NCI-H1105 treated with DMSO at 0.1 percent for 48 hours (cell line): ENCODE measurements at places on chromosomes 6 and 20.
A peak's percentile ranks its signal among the peaks of the same experiment; 100 is the strongest.

GRCh38 chr6:22334778-22335177 lies 37.9 kb upstream of the PRL start:
- no peak for DNase-seq

DNA sequence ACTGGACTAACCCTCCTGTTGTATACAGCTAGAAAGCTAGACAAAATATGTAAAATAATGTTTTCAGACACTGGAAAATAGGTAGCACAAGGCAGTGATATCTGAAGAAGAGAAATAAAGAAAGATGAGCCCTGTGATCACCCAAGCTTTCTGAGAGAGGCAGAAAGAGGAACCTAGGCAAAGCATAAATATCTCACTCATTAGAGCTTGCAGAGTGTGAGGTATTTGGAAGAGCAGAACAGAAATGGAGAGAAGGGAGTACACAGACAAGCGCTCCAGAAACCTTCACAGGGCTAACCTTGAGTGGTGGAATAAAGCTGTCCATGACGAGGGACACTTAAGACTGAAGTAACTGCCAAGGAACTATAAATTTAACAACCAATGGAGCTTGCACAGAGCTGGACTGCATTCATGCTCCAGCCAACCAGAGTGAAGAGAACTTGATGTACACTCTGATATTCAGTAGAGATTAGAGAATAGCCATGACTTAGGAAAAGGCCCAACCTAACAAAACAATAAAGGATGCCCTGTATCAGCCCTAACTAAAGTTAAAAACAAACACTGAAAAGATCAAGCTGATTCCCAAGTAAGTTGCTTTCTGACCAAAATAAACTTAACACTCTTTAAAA lies 280.9 kb upstream of the STXBP5 start:
- no peak for DNase-seq

DNA sequence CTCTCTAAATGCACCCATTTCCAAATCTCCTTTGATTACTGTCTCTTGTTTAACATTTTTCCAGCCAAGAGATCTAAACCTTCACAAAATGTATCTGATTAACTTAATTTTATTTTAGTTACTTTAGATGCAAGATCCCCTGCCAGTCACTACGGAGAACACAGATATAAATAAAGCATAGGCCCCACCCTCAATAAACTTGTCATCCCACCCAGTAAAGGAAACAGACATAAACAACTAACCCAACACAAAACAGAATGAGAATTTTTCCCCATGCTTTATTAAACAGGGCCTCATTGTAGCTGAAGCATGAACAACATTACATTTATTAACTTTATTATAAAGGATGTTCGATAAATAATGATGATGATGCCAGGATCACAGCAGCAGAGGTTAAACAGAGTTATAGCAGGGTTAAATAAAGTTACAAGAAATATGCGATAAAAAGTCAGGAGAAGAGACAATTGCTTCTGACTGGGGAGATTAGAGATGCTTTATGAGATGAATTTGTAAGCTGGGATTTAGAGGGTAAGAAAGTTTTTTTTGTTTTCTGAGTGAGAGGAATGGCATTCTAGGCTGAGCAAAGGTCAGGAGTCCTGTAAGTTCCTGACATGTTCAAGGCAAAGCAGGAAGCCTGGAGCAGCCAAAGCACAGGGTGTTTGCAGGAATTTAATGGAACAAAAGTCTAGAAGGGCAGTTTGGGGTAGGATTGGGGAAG lies 41.1 kb downstream of the TFAP2A start:
- DNase-seq: no peak

DNA sequence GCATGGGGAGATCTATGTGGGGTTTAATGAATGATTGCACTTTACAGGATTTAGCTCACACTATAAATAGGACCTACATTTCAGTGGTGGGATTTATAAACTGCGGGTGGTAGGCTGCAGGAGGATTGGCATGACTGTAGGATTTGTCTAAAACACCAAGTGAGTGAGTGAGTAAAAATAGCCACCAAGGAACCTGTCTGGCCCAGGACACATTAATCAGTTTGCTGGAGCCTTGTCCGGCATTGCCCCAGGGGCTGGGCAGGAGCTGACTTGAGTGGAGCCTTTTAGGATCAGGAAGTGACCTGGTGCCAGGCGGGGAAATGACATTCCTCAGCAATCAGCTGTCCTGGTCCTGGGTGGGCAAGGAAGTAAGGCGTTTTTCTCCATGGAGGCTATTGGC lies 278.7 kb upstream of the PRND start:
- no peak for DNase-seq

DNA sequence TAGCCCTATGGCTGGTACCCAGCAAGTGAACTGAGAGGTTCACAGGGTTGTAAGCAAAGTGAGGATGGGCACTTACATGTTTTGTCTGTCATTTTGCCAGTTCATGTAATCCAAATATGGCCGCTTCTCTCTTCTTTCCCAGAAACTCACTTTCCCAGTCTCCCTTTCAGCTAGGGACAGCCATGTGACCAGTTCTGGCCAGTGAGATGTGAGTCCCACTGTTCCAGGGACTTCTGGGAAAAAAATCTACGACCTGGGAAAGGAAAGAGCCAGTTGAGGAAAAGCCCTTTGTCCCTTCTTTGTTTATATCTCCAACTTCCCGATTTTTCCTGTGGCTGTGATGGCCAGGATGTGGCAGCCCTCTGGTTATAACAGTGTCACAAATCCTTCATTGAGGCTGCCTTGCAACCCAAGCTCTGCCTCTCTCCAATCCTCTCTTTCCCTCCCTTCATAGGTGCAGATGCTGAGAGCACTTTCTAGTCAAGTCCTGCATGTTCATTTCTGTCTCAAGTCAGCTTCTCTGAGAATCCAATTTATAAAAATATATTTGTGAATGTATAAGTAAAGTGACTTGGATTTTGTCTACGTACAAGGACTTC lies 148.6 kb upstream of the ZFP64 start:
- DNase-seq: no peak

- no peak for DNase-seq
Observed at GRCh38 chr6:498795-499231, 107.3 kb downstream of the IRF4 start.

DNA sequence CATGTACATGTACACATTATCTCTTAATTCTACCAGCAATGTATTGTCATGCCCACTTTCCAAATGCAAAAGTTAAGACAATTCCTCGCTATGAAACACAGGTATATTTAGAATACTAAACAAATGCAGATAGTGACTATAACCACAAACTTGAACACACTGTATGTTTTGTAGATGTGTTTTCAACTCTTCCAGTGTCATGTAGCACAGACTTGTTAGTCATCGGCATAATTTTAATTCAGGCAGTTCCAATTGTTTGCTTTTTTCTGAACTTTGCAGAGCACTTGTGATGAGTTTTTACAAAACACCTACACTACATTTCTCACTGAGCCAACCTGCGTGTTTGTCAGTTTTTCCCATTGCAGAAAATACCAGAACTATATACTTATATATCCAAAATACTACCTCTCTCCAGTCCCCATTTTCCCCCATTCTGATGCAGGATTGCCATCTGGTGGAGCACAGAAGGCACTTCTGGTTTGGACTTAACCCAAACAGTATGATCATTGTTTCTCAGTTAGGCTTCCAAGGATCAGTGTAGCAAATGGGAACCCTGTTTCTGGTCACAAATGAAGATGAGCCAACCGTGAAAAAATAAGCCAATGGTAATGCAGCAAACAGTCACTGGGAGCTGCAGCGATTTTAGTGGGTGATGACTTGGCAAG lies 143.4 kb downstream of the ADGRB3 start:
- DNase-seq: peak; percentile 77

DNA sequence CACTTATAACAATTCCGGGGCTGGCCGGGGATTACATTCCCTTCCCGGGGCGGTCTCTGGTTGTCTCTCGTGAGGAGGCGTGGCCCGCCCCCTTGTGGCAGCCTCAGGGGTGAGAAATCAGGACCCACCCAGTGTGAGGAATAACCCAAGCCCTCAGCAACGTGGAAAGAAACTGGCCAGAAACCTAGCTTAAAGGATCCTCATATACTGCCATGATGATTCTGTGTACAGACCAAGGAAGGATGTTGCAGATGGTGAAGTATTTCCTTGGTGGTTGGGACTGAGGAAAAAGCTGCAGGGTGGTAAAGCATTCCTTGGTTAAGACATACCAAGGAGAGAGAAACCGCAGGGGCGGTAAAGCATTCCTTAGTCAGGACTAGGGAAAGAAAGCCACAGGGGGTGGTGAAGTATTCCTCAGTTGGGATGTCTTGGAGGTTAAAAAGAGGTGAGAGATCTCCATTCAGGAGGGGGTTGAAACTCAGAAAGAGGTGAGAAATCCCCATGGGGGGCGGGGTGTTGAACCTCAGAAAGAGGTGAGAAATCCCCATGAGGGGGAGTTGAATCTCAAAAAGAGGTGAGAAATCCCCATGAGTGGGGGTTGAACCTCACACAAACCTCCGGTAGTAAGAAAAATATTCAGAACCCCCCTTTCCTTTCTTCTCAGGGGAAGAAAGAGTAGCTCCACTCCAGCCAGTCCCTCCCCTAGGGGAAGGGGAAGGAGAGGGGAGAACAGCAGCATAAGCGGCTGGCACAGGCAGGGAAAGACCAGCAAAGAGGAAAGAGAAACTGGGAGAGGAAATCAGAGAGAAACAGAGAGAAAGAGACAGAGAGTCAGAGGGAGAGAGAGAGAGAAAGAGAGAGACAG lies 238.1 kb downstream of the RNGTT start:
- no peak for DNase-seq

DNA sequence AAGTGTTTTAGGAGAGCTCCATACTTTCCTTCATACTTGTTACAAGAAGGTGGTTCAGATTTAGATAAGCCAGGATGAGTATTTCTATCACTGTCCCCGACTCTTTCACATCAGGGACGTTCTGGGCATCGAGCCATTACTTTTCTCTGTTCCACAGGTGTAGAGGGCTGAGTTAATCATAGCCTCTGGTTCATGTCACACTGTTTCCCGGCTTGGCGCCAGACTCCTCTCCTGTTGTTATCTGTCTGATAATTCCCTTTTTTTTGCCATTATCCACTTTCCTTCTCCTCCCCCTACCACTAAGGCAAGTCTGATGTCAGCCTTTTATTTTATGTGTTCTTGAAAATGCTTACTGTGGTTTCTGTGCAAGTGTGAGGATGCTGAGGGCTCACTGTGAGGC lies 593.4 kb downstream of the UTRN start:
- DNase-seq: peak; percentile 92

- no peak for DNase-seq
Observed at GRCh38 chr6:166417285-166417691, 34.5 kb upstream of the MPC1 start.

GRCh38 chr6:33641602-33642001 lies 20.5 kb downstream of the ITPR3 start:
- no peak for DNase-seq

- no peak for DNase-seq
Observed at GRCh38 chr20:12210591-12210990, 292.9 kb downstream of the BTBD3 start.

DNA sequence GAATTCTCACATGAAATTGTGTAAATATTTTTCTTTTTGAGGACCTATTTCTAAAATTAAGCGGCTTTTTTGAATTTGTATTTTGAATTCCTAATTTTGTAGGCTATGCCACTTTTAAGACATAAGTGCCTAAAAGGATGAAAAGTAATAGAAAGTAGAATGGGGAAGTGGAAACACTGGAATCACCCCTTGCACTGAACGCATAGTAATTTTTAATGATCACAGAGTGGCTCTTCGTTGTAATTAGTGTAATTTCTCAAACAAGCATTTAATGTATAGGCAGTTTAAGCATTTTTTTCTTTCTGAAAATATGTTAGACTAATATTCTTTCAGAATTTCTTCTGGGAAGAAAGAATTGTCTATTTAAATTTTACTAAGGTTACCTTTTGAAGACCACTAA lies 73.2 kb downstream of the ARID1B start:
- no peak for DNase-seq

DNA sequence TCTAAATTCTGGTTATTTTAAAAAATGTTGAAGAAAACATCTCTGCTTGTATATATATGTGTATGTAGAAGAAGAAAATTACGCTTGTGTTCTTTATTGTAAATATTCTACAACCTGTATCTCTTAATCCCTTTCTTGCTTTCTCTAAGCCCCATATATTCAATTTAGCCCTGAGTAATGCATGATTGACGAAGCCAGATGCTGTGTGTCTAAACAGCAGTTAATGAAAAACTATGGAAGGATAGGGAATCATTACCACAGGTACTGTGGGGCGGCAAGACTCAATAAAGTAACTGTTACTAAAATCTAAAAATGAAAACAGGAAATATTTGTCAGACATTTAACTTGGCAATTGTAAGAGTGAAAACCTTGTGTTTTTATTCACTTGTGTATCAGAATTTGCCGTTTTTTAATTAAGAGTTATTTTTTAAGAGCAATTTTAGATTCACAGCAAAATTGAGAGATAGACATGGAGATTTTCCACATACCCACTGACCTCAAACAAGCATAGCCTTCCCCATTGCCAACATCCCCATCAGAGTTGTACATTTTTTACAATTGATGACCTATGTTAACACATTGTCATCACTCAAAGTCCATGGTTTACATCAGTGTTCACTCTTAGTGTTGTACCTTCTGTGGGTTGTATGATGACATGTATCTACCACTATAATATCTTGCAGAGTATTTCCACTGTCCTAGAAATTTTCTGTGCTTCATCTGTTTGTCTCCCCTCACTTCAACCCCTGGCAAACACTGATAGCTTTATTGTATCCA lies 76.7 kb downstream of the BCKDHB start:
- no peak for DNase-seq

- no peak for DNase-seq
Observed at GRCh38 chr6:151690303-151690702, 117.2 kb upstream of the ESR1 start.

DNA sequence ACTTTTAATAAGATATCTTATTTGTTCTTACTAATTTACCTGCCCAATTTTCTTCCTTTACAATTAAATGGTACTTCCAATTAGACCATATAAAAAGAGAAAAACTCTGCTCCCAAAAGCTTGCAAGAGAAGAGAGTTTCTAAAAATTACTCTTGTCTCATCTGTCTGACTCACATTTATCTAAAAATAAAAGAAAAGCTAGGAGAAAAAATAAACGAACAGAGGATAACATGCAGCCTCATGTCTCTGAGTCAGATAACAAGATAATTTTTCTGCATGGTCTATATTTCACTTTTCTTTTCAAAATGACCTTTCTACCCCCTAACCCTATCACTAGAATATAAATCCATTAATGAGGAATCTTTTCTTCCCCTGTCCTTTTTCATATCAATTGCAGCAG lies 127.2 kb upstream of the TCF21 start:
- no peak for DNase-seq

- no peak for DNase-seq
Observed at GRCh38 chr6:31813465-31813849, 1.6 kb downstream of the HSPA1L start.

- no peak for DNase-seq
Observed at GRCh38 chr6:145648149-145648548, 87.2 kb downstream of the EPM2A start.

DNA sequence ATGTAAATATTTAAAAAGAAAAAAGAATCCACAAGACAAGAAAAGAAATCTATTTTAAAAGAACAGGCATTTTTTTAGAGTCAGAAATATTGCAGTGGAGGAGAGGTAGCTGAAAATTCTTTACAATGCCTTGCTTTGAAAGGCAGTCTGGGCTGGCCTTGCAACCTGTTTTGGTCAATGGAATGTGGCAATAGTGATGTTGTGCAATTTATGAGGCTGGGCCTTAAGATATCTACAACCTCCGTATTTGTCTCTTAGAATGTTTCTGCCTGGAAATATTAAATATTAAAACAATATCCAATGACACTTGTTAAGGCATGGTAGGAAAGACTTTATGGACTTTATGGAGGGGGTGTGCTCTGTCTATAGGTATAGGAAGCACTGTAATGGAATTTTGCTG lies 14.8 kb upstream of the SCGN start:
- DNase-seq: no peak

GRCh38 chr6:167020206-167020605 lies 21.0 kb downstream of the CEP43 start:
- DNase-seq: no peak

- DNase-seq: no peak
Observed at GRCh38 chr20:57829336-57829735, 119.5 kb upstream of the PMEPA1 start.
